ENCODE measurements at places on chromosomes 13 and 19. TPM values are rescaled to one million over a fixed set of nuclear protein-coding genes. Genes with fewer than 3 reads are reported as not detected.

DNA sequence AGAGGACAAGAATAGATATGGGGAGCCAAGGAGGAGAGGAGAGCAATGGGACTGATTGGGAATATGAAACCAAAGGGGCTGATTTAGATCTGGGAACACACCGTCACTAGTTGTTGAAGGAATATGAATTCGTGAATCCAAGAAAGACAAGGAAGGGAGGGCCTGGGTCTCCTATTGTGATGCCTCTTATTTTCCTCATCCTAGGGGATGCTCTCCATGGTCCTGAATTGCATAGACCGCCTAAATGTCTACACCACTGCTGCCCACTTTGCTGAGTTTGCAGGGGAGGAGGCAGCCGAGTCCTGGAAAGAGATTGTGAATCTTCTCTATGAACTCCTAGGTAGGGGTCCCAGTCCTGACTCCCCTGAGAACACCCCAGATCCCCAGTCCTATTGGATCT is 21.5 kb downstream of the RYR1 start:
- DNase-seq, result no peak
- no peaks in the 10 kb centered on the region for H3K27me3 ChIP-seq
- H3K4me1 ChIP-seq, result no peaks in the 10 kb centered on the region
- no peak overlapping the region for H3K27ac ChIP-seq
- no peaks in the 10 kb centered on the region for H3K36me3 ChIP-seq
- H3K4me3 ChIP-seq, result no peak overlapping the region

GRCh38 chr19:8158411-8159074 is 9.2 kb upstream of the FBN3 start:
- DNase-seq, result no peak
- H3K27ac ChIP-seq, result no peak overlapping the region
- peaks cover 7% of the 10 kb centered on the region for H3K4me1 ChIP-seq
- no peaks in the 10 kb centered on the region for H3K27me3 ChIP-seq
- H3K4me3 ChIP-seq, result no peak overlapping the region
- H3K36me3 ChIP-seq, result no peaks in the 10 kb centered on the region

EEF1AKMT1 gene
- total RNA-seq, result 3.7 TPM

TPTE2 gene
- total RNA-seq, result not detected

DNA sequence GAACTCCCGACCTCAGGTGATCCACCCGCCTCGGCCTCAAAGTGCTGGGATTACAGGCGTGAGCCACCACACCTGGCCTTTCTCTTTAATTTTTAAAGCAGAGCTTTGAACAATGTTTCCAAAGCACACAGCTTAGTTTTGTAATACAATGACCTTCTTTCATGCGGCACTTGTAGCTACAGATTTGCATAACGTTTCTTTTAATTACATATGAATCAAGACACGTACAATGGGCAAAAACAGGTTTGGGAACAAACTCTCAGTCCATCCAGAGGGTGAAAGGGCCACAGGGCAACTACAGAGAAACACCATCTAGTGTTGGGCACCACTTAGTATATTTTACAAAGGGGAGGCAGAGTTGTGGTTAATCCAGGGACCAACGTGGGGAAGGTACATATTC is 19.0 kb upstream of the S1PR4 start:
- DNase-seq, result no peak
- no peaks in the 10 kb centered on the region for H3K27me3 ChIP-seq
- H3K27ac ChIP-seq, result no peak overlapping the region
- H3K4me3 ChIP-seq, result no peak overlapping the region
- H3K36me3 ChIP-seq, result no peaks in the 10 kb centered on the region
- no peaks in the 10 kb centered on the region for H3K4me1 ChIP-seq

DNA sequence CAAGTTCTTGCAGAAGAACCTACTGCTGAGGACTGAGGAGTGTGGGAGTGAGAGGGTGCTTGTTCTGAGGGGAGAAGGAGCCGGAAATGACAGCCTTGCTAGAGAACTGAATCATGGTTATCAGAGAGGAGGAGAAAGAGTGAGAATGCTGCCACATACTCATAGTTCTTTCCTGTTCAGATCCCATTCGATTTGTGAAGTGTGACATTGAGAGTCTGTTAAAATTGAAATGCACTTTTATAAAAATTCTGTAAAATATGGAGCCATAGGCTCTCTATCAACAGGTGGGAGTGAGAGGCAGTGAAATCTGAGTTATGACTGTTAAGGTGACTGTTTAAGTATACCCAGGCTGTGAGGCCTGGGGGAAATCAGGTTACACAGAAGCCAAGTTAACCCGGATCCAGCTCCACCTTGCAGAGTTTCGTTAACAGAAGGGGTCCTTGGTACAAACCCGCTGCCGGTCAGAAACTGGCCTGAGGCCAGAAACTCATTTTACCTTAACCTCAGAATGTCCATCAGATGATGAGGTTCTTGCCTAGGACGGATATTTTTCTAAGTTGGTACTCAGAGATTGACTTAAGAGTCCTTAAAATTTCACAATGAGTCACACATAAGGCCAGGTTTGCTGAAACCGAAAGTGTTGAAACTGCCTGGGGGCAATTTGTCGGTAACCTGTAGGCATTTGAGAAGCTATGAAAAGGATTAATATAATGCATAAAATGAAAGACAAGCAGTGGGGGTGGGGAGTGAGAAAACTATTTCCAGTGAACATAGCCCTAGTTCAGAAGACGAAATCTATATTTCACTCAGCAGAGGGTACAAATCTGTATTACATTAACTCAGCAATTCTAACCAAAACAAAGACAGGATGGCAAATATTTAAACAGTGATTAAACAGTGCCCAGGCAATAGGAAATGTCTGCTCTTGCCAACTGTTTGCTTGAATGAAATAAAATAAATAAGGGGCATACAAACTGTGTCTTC is 350.5 kb downstream of the KCNRG start:
- no peaks in the 10 kb centered on the region for H3K36me3 ChIP-seq
- peak; percentile 53 for DNase-seq
- peaks cover 10% of the 10 kb centered on the region for H3K4me1 ChIP-seq
- no peaks in the 10 kb centered on the region for H3K27me3 ChIP-seq

BRCA2 gene
- total RNA-seq, result 0.71 TPM

DNA sequence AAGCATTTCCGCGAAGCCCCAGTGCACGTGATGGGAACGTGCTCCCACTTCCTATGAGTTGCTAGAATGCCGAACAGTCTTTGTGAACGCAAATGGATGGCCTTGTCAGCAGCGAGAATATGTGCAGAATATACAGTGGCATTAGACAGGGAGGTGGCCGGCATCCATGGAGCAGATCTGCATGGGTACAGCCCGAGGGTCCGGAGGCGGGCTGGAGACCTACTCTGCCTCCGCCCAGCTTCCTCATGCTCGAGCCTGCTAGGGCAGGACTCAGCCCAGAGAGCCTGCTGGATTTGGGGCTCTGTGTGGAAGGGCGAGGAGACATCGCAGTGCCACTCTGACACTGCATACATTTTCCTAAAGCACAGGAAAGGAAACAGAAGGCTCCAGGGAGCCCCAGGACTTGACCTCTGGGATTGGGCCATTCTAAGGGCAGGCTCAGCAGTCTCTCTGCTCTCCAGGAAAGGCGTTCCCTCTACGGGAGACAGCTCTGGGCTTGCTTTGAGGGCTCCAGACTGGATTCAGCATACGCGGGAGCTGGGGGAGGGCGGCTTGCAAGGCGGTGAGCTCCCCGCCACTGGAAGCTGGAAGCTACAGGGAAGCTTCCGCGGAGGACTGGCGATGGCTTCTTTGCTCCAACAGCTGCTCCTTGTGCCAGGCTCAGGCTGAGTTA is 55.9 kb upstream of the UQCRFS1 start:
- no peak overlapping the region for H3K27ac ChIP-seq
- DNase-seq, result no peak

- H3K27ac ChIP-seq, result no peak overlapping the region
- no peaks in the 10 kb centered on the region for H3K27me3 ChIP-seq
- H3K4me3 ChIP-seq, result no peak overlapping the region
- H3K4me1 ChIP-seq, result no peaks in the 10 kb centered on the region
- no peak for DNase-seq
Observed at GRCh38 chr13:46121033-46121432, 16.2 kb upstream of the CPB2 start.

PSMC4 gene
- total RNA-seq, result 27.7 TPM

VSTM2B gene
- total RNA-seq, result not detected

GRCh38 chr19:11096210-11096841 is 7.1 kb downstream of the LDLR start:
- H3K27ac ChIP-seq, result peak overlapping the region; percentile 97
- no peaks in the 10 kb centered on the region for H3K36me3 ChIP-seq
- H3K27me3 ChIP-seq, result no peaks in the 10 kb centered on the region
- H3K4me3 ChIP-seq, result no peak overlapping the region
- H3K4me1 ChIP-seq, result peaks cover 50% of the 10 kb centered on the region
- DNase-seq, result no peak

GRCh38 chr19:36196249-36196648 is 18.2 kb downstream of the ZNF565 start:
- H3K36me3 ChIP-seq, result no peaks in the 10 kb centered on the region
- DNase-seq, result no peak
- H3K27me3 ChIP-seq, result no peaks in the 10 kb centered on the region
- H3K4me3 ChIP-seq, result no peak overlapping the region
- H3K4me1 ChIP-seq, result no peaks in the 10 kb centered on the region
- H3K27ac ChIP-seq, result no peak overlapping the region

NUP58 gene
- total RNA-seq, result 13.9 TPM

CEACAM5 gene
- not detected for total RNA-seq
